ENCODE measurements at places on chromosomes 2 and 18.

- no peak for DNase-seq
Observed at GRCh38 chr2:84532291-84532690, 16.0 kb downstream of the DNAH6 start.

DNA sequence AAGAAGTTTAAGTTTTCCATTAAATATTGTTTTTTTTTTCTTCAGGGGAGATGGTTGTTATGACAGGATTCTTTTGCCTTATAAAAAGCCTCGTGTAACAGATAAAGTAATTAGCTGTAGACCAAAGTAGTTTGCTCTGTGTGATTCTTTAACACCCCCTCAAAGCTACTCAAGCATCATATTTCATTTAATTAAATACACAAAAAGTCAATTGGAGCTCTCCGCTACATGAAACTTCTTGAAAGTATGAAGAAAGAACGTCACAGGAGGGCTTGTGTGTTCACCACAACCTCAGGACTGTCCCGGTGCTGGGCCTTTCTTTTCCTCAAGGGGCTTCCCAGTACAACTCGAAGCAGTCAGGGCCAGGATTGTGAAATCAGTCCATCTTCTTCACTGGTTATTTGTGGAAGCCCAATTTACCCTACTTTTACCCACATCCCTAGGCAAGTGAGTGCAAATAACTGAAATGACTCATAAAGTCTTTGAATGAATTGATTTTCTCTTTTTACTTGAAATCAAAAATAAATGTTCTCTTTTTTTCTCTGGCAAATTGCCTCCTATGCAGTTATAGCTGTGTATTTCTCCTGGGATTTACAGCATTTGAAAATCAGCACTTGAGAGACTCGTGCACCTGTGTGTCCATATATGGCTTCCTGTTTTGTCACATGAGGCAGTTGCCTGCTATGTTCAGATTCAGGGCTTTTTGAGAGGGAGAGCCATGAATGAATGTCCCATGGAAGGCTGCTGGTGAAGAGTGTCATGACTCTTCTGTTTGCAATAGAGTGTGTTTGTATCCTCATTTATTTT is 48.6 kb downstream of the LINC00305 start:
- no peak for DNase-seq

DNA sequence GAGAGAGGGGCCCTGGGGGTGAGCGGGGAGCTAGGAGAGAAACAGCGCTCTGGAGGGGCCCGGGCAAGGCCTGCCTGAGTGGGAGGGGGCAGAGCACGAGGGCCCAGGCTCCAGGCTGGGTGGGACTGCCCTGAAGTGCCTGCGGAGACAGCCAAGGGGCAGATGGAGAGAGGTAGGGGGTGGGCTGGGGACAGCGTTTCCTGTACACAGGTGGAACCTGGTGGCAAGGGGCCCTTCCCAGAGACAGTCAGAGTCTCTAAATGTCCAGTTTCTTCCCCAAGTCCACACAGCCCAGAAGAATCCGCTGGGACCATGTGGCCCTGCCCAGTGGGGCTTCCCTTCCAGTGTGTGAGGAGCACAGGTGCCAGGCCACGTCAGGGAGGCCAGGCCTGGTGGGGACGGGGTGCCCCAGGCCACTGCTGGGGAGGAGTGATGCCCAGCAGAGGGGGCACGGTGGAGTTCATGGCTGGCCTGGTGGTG is 1.7 kb upstream of the GPR35 start:
- no peak for DNase-seq

DNA sequence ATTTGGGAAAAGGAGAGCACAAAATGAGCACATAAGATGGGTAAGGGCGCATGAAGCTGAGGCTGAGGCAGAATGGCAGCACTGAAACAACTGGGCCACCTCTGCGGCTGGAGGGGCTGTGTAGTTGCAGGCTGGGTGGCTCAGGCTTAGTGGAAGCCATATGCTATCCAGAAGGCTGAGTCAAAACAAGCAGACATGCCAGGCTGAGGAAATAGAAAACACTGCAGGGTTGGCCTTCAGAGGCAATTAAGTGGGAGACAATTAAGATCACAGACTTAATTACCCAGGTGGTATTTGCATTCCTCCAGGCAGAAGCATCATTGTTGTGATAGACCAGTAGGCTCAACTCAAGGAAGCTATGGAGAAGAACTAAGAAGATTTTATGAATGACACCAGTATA is 11.4 kb upstream of the XPO1 start:
- no peak for DNase-seq
